ENCODE measurements at places on chromosomes 12 and 14.
A peak's percentile ranks its signal among the peaks of the same experiment; 100 is the strongest.

DNA sequence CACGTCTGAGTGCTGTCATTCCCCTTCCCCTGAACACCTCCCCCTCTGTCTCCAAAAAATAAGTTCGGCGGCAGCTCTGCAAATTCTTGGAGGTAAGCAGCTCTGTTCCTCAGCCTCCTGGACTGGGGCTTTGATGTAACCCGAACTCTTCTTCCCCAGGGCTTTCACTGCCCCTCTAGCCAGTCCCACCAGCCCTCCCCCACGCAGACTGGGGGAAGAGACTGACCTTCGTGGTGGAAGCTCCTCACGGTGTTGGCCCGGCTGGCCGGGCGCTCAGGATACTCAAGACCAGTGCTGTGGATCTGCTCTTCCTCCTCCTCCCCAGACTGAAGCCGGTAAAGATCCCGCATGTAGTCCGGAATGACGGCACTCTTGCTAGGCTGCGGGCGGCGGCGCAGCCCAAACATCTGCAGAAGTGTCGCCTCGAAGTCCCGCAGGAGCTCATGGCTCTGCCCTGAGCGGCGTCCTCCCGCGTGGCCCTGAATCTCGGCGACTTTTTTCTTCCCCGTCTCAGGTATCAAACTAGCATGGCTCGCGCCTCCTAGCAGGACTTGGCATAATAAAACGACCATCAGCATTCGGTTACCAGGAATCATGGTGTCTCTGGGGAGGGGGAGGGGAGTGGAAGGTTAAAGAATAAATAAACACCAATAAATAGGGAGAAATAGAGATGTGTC is 4.9 kb downstream of the BMP4 start:
- no peak for DNase-seq

- no peak for DNase-seq
These were observed 165.4 kb downstream of the GCH1 start for GRCh38 chr14:54737132-54737711.

GRCh38 chr12:57549203-57549908 is 488 bp upstream of the KIF5A start:
- DNase-seq: no peak

- no peak for DNase-seq
These were observed 527.5 kb downstream of the TMTC2 start for GRCh38 chr12:83214185-83214584.

DNA sequence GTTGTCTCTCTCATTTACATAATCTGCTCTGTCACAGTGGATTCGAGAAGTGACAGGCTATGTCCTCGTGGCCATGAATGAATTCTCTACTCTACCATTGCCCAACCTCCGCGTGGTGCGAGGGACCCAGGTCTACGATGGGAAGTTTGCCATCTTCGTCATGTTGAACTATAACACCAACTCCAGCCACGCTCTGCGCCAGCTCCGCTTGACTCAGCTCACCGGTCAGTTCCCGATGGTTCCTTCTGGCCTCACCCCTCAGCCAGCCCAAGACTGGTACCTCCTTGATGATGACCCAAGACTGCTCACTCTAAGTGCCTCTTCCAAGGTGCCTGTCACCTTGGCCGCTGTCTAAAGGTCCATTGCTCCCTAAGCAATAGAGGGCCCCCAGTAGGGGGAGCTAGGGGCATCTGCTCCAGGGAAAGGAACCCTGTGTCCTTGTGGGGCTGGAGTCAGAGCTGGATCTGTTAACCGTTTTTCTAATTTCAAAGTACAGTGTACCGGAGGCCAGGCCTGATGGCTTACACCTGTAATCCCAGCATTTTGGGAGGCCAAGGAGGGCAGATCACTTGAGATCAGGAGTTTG is 5.1 kb downstream of the ERBB3 start:
- DNase-seq: peak; percentile 69

GRCh38 chr12:113359133-113359938 is 949 bp downstream of the PLBD2 start:
- DNase-seq: no peak

DNA sequence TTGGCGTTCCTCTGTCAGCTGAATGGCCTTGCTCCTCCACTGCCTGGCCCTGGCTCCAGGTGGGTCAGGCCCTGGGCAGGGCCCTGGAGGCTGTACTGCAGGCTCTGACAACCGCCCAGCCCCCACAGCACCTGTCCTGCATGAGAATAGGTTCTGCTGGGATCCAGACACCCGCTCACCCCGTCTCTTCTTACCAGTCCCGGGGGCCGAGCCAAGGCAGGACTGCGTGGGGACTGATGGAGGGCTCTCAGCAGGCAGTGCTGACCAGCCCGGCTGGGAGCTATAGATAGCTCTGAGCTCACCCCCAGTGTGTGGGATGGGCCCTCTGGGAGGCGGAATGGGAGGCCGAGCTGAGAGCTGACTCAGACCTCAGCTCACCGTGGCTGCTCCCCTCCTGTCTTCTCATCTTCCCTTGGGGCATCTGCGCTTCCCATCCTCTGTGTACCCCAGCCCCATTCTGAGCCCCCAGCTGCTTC is 39.6 kb downstream of the TEAD4 start:
- no peak for DNase-seq

DNA sequence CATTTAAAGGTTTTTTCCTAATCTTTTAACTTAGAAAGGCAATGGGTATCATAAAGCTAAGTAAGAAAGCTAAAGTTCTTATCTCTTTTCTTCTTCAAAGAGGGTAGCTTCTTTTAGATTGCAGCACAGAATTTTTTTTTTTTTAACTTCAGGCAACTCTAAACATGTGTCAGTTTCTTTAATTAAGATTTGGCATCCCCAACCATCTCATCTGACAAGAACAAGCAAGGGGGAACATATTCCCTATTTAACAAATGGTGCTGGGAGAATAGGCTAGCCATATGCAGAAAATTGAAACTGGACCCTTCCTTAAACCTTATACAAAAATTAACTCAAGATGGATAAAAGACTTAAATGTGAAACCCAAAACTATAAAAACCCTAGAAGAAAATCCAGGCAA is 14.3 kb upstream of the IFNG start:
- no peak for DNase-seq

- DNase-seq: no peak
These were observed 385.8 kb downstream of the FLRT2 start for GRCh38 chr14:85915711-85916110.

DNA sequence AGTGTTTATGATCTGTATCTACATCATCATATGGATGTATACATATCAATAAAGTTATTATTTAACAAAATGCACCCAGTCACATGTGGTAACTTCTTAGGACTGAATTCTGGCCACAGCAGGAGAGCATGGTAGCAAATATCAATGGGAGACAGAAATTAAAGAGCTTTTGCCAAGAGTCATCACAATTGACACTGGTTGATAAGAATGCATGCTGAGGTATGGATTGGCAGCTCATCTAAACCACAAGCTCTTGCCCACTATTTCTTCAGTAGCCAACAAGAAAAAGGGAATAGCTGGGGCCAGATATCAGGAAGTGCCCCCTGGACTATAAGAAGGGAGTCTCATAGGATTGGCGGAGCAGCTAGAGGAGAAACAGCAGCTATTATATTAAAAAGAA is 9.4 kb upstream of the PTGR2 start:
- DNase-seq: no peak

- DNase-seq: no peak
These were observed 14.6 kb downstream of the GTF2A1 start for GRCh38 chr14:81206115-81206514.

DNA sequence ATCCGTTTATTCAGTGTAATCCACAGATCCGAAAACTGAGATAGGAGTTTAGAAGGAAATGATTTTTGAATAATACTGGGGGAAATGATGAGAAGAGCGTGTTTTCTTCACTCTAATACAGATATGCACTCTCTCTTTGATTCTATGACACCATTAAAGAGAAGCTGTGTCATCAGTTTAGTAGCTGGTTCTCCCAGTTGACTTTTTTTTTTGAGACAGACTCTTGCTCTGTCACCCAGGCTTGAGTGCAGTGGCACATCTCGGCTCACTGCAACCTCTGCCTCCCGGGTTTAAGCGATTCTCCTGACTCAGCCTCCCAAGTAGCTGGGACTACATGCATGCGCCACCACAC is 48.4 kb upstream of the EML1 start:
- DNase-seq: no peak

GRCh38 chr14:23344481-23344880 is 8.2 kb downstream of the SLC22A17 start:
- DNase-seq: no peak

DNA sequence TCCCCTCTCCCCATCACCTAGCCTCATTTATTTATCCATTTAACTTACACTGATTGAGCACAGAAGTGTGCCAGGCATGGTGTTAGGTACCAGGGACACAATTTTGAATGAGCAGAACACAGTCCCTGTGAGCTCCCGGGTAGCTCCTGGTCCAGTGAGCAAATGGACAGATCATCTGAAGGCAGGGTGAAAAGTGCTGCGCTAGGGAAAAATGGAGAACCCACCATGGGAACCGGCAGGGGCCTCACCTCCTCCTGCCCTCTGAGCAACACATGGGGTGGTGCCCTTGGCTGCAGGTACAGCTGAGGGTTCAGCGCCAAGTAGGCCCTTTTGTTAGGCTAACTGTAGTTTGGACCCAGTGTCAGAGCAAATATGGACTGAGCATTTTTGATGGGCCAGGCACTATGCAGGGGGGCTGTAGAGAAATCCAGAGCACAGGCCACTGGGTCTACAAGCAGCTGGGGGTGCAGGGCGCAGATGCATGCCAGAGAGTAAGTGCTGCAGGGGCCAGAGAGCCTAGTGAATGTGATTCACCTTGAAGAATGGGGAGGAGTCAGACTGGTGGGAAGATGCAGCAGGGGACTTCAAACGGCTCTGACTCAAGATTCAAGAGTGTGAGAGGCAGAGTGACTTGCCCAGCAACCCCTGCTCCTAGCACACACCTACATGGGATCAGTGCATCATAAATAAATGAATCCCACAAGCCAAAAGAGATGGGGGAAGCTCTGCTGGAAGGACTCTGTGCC is 28.2 kb downstream of the LTBP2 start:
- DNase-seq: no peak

GRCh38 chr12:14066021-14066420 is 84.6 kb upstream of the GRIN2B start:
- DNase-seq: no peak

- DNase-seq: no peak
These were observed 363.4 kb downstream of the DAD1 start for GRCh38 chr14:22225516-22226140.

DNA sequence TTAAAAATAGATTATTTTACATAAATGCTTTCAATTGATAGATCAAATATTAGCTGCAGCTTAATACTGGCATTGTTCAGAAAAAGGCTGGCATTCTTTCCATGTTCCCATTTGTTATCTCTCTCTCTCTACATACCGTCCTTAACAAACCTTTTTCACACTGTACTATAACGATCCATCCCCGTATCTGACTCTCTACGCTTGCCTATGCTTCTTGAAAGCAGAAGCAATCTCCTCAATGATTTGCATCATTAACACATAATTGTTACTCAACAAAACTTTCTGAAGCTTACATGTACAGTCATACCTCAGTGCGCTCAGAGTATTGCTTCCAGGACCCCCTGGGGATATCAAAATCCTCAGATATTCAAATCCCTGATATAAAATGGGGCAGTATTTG is 89.7 kb downstream of the TMTC1 start:
- no peak for DNase-seq

GRCh38 chr12:122856999-122857671 is 21.9 kb downstream of the HIP1R start:
- no peak for DNase-seq

DNA sequence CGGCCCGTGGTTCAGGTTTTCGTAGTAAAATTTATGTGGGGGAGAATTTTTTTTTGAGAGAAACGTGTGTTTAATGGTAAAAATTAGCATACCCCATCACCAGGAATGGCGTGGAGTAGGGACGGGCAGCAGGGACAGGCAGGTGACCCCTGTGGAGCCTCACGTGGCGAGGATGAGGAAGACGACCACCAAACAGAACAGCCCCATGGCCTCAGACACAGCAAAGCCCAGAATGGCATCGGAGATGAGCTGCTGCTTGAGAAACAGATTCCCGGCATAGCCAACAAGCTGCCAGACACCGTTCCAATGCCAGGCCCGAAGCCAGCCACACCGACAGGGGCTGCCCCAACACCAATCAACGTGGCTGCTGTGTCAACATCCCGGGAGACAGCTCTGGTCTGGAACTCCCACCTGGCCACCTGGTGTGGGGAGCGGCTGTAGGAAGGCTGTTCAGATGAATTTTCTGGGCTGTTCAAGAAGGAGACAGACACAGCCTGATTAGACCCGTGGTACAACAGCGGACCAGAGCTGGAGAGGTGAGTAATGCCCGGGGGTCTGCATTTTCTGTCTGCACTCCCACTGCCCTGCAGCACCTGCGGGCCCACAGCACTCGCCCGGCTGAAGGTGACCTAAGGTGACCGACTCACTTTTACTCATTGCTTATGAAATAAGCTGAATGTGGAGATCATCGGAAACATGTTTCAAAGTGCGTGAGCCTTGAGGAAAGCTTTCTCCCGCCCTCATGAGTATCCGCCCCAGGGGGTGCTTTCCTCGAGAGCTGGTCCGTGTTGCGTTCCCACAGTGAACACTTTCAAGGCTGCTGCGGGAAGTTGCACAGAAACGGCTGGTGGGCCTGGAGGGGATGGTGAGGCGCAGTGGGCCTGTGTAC is 10.6 kb downstream of the TMEM121 start:
- DNase-seq: peak; percentile 31

DNA sequence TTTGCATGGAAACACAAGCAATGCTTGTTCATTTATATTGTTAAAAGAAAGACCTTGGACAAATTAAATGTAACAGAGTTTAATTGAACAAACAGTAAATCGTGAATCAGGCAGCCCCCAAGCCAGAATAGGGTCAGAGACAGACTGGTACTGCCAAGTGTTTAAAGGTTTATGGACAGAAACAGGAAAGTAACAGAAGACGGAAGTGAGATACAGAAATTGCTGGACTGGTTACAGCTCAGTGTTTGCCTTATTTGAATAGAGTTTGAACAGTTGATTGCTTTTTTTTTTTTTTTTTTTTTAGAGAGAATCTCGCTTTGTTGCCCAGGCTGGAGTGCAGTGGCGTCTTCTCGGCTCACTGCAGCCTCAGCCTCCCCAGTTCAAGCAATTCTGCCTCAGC is 50.3 kb downstream of the DAO start:
- DNase-seq: no peak

- DNase-seq: no peak
These were observed 92.6 kb downstream of the NUMB start for GRCh38 chr14:73365727-73366126.

DNA sequence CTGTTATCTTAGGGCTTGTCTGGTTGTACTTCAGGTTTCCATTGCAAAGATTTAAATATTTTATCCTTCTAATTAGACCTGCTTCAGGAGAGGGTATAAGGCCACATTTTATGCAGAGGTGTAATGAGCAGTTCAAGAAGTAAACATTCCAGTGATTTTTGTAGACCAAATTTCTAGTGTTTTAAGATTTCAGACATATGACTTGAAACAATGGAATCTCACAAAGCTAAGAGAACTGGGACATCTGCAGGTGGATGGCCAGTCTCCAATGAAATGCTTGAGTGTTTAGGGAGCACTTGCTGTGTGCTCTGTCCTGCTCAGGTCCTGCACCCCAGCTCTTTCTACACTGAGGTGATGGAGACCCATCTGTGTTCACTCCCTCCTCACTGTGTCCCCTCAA is 7.9 kb downstream of the C14orf132 start:
- no peak for DNase-seq
